ENCODE measurements at places on chromosomes 2 and 18.
A peak's percentile ranks its signal among the peaks of the same experiment; 100 is the strongest.

- DNase-seq = no peak
Measured at GRCh38 chr2:75787532-75788132, 76.9 kb upstream of the GCFC2 start.

GRCh38 chr2:78009289-78009688 lies 487.1 kb upstream of the LRRTM4 start:
- DNase-seq = no peak

GRCh38 chr2:237072067-237072931 lies 13.4 kb upstream of the COPS8 start:
- peak; percentile 37 for DNase-seq

DNA sequence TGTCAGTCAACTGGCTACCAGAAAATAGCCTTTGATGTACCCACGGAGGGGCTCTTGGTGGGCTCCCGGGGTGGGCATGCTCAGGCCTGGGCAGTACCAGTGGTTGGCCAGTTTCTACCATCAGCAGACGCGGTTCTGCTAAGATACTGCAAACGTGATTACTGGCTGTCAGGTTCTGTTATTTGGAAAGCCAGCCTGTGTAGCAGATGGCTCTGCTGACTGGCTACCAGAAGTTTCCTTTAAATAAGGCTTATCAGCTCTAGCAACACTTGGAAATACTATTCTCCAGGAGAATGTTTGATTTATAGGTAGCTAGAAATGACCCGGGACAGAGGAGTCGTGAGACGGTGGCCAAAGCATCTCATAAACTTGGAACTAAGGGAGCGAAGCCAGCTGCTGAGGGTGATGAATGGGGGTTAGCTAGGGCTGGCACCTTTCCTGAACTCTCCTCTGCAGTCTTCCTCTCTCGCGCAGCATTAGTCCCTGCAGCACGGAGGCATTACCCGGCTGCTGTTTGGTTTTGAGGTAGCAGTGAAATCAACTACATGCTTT lies 171.9 kb downstream of the AGAP1 start:
- no peak for DNase-seq

DNA sequence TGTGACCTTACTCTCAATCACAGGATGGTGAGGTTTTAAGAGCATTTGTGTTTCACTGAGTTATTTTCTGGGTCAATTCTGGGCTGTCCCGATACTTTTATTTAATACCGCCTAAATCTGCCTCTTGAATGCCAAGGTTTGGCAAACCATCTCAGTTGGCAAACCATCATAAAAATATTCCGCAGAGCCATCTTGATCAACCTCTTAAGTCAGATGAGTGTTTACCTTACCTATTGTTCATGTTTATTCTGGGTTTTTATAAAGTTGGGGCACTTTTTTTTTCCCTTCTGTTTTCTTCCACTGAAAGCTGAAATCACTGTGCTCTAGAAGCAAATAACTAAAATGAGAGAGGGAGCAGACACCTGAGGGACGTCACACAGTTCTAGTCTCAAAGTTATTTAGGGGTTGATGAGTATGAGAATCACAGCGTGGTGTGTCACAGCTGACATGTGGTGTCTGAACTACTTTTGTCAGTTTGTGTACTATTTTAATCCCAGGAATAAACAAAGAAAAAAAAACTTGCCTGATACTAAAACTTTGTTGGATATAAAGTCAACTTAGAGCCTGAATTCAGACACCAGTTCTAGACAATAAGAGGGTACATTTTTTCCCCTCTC lies 48.6 kb downstream of the ETAA1 start:
- no peak for DNase-seq

DNA sequence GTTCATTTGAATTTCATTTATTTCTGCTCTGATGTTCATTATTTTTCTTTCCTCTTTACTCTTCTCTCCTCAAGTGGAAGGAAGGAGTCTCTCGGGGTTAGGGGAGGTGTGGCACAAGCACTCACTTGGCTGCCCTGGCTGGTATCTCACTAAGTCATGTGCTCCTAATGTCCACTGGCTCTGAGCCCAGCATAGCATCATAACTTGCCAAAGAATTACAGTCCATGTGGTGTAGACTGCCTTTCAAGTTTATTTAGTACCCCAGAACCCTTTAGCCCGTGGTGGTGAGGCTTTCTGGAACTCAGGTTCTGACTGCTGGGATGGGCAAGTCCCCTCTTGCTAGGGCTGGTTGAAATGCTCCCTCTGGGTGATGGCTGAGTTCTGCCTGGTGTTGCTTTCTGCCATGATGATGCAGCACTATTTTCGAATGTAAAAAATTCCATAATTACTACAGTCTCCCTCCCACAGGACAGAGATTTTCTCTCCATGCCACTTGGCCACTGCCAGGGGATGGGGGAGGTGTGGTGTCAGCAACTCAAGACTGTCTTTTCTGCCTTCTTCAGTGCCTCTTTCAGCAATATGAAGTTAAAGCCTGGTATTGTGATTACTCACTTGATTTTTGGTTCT lies 22.2 kb downstream of the SPAG16 start:
- no peak for DNase-seq

GRCh38 chr2:54582987-54583386 lies 126.9 kb downstream of the SPTBN1 start:
- DNase-seq = no peak

- no peak for DNase-seq
Measured at GRCh38 chr2:135256531-135257260, 204.6 kb downstream of the RAB3GAP1 start.

DNA sequence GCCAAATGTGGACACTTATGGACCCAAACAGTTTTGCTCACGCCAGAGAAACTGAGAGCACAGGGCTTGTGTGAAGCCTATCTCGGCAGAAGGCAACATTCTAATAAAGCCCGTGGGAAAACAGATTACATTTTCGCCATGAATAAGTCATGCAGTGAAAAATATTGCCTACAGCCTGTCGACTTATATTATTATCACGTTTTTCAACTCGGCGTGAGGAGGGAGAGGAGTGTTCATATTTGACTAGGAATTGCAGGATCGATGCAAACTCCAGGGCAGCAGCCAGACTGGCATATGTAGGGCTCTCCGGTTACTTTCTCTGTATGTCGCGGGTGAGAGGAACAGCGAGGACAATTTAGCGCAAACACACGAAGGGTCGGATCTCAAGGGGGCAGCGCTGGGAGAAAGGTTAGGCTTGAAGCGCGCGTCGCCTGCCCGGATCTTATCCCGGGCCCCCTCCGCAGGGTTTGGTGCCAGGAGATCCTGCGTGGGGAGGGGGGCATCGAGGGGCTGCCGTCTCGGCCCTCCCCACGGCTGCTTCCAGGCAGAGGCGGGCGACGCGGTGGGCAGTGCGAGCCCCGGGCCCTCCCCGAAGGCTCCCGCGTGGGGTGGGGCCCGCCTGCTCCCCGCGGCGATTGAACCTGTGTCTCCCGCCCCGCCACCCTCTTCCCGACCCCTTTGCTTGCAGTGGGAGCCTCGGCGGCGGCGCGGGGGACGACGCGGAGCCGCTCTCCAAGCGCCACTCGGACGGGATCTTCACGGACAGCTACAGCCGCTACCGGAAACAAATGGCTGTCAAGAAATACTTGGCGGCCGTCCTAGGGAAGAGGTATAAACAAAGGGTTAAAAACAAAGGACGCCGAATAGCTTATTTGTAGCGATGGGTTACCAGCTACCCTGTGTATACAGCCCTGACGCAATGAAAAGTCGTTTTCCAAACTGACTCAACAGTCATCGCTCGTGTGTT lies 4.4 kb downstream of the ADCYAP1 start:
- no peak for DNase-seq

GRCh38 chr2:100895934-100896685 lies 76.2 kb downstream of the NPAS2 start:
- DNase-seq = no peak

DNA sequence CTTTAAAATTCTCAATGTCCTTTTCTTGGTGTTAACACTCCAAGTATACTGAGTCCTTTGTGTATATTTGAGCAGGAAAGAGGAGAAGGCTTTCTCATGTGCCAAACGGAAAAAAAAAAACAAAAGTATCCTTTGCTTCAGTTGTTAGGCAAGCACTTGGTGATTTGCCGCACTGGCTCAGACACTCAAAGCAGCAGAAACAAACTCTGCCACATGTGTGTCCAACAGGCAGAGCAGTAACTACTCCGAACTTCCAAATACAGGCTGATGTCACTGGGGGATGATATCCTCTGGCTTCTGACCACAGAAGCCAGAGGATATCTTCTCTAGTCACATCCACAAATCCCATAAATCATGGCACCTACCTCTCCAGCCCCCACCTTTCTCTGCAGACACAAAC lies 108.0 kb upstream of the SALL3 start:
- DNase-seq = no peak

GRCh38 chr2:36653967-36654694 lies 42.4 kb upstream of the VIT start:
- DNase-seq = no peak

DNA sequence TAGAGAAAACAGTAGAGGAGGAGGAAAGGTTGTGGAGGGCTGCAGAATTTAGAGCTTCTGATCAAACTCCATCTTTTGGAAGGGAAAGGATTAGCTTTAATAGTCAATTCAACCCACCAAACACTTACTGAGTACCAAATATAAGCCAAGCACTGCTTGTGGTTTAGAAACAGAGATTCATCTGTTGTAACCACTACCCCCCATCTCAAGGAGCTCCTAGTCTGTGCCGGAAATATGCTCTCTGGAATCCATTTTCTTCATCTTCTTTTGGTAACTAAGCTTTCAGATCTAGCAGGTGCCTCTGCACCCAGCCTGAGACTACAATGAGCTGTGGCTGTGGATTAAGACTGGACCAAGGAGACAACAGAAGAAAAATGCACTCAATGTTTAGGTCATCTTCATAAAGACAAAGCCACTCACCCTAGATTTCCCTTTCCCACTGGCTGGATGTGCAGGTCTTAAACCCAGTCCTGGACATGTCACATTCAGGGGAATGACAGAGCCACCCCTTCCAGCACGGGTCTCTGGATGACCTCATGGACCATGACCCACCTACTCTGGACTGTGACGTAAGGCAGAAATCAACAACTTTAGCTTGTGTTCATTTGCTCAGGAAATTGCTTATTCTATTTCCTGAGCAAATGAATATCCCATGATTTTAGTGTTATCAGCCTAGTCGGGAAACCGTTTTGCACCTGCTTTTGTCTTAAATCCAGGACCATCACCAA lies 52.9 kb downstream of the EPB41L3 start:
- DNase-seq = no peak

DNA sequence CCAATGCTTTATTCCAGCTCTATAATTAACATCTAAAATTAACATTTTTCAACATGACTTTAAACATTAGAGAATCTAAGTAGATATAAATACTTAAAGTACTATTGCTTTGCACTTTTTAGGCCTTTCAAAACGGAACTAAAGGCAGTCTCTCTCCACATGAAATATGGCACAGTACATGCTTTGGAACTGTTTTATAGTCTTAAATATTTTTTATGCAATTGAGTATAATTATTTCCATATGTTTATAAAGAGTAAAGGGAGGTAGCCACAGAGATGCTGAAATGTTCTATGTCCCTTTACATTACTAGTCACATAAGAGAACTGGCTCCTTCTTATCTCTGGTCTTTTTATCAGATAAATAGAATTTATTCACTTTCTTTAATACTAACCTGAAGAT lies 674.0 kb downstream of the PLCL1 start:
- no peak for DNase-seq

DNA sequence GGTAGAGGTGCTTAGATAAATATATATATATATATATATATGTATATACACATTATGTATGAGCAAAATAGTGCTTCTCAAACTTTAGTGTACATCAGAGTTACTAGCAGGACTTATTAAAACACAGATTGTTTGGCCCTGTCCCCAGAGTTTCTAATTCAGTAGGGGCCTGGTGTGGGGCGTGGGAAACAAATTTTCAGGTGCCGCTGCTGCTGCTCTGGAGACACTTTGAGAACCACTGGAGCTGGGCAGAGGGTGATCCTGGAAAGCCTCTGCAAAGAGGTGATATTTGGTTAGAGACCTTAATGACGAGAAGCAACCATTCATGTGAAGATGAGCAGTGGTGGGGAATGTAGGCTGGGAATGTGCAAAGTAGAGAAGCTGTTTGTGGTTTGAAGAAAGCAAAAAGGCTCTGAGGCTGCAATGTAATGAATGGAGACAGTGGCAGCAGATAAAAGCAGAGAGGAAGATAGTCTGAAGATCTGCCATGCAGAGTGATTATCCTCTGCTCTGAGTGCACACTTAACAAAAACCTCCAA lies 142.9 kb downstream of the PLCL1 start:
- no peak for DNase-seq

- no peak for DNase-seq
Measured at GRCh38 chr2:86226636-86227520, 27.6 kb downstream of the MRPL35 start.

- peak; percentile 34 for DNase-seq
Measured at GRCh38 chr2:69012310-69013141, 453 bp upstream of the ANTXR1 start.

DNA sequence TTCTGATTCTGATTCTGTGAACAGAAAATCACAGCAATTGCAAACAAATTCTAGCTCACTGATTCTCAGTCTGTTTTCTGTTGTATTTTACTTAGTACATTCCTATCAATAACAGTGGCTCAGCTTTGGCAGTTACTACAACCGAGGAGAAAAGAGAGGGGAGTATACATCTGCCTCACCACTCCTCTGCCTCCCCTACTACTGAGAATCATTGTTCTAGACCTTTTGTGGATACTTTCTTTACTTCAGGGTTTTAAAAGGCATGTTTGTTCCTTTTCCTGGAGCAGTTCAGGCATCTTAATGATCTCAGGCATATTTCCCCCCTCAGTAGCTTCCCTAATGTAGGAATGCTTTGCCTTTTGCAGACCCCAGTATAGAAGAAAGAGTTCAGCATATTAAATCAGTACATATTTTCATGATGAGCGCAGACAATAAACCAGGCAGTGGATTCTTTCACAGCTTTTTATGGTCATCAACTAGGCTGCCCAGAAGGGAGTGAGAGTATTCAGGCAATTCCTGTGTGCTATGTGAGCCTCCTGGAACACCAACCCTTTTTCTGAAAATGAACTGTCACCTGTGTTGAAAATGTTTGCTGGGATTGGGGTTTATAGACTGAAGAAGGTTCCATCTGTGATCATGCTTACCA lies 10.3 kb downstream of the STAMBP start:
- no peak for DNase-seq

DNA sequence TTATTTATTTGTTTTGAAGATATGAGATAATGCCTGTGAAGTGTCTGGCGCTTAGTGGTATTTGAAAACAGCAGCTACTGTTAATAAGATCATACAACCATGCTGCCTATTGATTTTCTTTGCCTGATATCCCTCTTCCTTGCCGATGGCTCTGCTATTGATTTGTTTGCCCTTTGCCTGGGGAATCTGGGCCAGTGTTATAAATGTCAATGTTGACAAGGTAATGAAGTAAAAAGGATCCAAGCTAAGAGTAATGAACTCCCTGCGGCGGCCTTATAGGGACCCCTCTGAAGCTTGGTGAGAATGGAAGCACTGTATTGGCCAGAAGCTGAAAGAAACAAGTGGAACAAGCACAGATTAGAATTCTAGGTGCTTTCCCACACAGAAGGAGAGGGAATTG lies 854.6 kb downstream of the CNTNAP5 start:
- DNase-seq = no peak

- DNase-seq = no peak
Measured at GRCh38 chr2:147632198-147632597, 212.6 kb upstream of the ACVR2A start.
